ENCODE measurements at places on chromosomes 5 and 9.

DNA sequence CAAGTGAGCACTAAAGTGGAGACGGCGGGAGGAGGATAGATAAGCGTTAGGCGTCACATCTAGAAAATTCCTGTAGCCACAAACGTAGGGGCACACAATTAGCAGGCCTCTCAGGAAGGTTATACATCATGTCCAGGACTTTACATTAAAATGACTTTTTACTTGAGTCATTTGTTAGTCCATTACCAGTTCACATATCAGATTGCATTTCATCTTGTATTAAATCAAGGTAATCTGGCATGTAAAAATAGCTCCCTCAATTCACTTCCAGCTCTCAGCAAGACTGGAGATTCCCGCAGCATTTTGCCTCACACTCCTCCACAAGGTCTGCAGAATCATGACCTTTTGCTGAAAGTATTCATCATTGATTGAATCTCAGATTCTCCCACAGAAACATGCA lies 118.8 kb downstream of the PRDM6 start:
- DNase-seq, result no peak

DNA sequence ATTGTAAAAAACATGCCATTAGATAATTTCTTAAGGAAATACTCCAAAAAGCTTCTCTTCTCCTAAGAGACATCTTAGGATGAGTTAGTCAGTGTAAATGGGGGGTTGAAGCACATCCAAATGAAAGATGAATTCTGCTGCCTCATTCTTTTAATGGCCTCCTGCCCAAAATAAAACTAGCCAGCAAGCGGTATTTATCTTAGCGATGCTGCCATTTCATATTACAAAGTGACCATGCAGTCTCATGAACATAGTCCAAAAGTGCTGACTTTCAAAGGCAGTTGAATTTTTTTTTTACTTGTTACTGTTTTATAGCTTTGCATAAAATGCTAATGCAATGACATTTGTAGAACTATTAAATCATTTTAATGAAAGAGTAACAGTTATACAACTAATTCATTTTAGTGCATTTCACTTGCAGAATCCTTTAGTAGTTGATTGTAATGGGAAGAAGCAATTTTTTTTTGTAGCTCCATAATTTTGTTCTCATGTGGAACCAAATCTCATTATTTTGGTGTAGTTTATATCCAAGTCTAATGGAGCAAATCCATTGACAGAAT lies 151.5 kb downstream of the CAVIN4 start:
- DNase-seq, result no peak

DNA sequence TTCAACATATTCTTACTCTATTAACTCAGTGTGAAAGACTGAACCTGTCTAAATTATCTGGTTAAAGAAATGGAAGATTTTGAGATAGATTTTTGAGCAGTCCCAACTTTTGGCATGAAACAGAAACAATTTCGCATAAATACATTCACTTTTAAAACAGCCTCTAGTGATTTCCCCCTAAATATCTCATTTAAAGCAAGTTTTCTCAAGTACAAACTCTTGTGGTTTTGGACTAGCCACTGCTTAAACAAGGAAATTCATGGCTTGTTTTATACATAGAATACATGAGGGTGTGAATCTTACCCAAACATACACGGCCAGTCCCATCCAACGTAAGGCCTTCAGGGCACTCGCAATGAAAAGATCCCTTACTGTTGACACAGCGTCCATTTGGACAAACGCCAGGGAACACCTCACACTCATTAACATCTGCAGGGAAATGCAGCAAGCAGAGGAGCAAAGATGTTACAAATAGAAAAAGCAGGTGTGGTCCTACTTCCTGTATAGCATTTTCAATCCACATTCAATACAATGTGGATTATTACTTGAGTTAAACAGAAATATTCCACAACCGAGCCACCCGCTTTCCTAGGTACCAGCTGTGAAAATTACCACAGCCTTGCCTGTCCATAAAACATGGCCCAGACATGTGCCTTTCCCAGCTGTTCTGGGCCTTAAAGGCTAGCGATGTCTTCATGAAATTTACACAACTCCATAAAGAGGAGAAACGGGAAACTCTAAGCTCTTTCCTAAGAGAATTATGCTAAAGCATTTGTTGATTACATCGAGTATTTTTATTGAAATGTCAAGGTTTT lies 188.8 kb downstream of the FBN2 start:
- DNase-seq, result no peak

GRCh38 chr5:134004626-134005416 lies at the start of gene VDAC1:
VDAC1 (minus strand) TSS chr5:134004975; CDS start chr5:133993012, 11,963 bp downstream.
- peak; percentile 81 for DNase-seq

- no peak for DNase-seq
Observed at GRCh38 chr5:171606414-171607024, 179.1 kb upstream of the SMIM23 start.

DNA sequence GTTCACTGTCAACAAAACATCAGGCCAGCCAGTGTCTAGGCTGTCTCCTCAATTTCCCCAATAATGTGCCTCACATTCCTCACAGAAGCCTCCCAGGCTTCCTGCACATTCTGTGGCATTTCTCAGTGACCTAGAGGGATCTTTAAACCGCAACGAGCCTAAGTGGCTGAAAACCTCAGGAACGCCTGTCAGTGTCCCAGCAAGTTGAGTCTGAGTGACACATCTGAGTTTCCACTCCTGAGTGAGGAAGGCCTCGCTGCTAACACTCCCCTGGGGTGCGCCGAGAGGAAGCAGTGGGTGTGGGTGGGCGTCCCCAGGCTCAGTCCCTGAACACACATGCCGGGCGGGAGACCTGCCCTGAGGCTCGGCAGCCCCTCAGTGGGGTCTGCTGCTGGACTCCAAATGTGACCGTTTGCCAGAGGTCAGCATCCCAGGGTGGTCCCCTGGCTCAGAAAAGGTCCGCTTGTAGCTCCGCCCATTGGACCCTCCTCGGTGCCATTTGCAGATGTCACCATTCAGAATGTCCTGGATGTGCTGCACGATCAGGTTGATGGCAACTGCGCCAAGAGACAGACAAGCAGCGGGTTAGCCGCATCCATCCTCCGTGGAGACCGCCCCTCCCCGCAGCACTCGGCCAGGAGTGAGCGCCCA lies 6.3 kb downstream of the UCK1 start:
- no peak for DNase-seq

- DNase-seq, result no peak
Observed at GRCh38 chr5:58786035-58786434, 203.2 kb downstream of the RAB3C start.

GRCh38 chr9:131981116-131981776 lies 98.4 kb downstream of the MED27 start:
- no peak for DNase-seq

GRCh38 chr5:92653730-92654461 lies 927.1 kb downstream of the NR2F1-AS1 start:
- DNase-seq, result no peak

DNA sequence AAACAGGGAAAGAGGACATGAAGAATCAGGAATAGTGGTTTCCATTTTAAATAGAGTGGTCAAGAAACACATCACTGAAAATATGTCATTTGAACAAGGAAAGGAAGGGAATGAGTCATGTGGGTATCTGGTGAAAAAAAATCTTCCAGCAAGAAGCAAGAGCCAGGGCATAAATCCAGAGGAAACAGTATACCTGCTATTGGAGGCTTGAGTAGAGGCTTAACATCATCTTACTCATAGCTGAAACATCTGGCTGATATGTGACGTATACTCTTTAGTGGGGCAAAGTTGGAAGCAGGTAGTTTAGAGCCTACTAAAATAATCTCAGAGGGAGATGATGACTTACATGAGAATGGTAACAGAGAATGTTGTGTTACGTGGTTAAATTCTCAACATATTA lies 517.2 kb downstream of the CAAP1 start:
- no peak for DNase-seq

- no peak for DNase-seq
Observed at GRCh38 chr5:123427281-123427680, 4.1 kb upstream of the CEP120 start.

- DNase-seq, result no peak
Observed at GRCh38 chr9:121271368-121272341, 3.7 kb downstream of the GSN start.

GRCh38 chr5:156271569-156271968 lies 55.4 kb upstream of the SGCD start:
- DNase-seq, result no peak

DNA sequence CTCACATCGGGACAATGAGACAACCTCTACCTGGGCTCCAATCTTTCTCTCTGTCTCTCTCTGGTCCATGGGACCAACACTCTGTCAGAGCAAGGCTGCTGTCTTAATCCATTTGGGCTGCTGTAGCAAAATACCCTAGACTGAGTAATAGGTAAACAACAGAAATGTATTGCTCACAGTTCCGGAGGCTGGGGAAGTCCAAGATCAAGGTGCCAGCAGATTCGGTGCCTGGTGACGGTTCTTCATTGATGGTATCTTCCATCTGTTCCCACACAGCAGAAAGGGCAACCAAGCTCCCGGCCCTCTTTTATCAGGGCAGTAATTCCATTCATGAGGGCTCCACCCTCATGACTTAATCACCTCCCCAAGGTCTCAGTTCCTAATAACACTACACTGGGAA lies 61.3 kb upstream of the SPOCK1 start:
- no peak for DNase-seq

GRCh38 chr5:128334010-128334716 lies 203.9 kb downstream of the FBN2 start:
- DNase-seq, result no peak

DNA sequence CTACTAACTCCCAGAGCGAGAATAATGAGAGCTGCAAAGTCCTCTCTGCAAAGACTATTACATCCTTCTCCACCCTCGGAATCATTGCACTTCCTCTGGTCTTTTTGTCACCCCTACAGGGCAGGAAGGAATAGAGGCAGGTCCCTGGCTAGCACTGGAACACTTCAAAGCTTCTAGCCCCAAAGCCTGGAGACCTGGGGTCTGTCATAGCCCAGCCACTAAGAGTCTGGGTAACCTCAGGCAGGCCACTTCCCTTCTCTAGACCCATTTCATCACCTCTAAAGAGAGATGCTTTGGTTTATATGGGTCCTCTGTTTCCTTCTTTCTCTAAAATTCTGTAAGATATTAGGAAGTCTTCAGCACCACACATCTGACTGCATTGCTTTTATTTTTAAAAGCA lies 6.7 kb downstream of the ADRB2 start:
- DNase-seq, result no peak

DNA sequence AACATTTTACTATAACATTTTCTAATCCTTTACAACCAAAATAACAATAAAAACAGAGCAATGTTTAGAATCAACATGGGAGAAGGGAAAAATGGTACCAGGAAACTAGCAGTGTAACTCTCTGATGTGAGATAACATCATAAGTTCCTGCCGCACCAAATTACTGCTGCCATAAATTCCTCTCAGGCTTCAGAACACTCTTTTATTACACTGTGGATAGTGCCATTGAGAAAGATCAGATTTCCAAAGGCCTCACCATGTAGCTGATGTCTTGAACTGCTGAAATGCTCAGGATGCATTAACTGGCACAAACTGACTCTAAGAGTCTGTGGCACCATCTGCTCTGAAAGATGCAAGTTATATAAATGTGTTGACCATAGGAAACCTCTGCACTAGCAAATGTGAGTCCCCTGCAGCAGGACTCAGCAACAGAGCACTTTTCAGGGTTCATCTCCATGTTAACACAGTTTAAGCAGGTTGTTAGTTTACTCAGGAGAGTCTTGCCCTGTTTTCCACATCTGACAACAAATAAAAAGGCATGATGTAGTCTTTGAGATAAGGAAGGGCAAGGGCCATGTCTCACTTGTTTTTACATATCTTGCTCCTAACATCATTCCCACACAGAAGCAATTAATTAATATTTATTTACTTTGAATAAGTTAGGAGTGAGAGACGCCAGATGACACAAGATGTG lies 218.1 kb downstream of the CETN3 start:
- no peak for DNase-seq

DNA sequence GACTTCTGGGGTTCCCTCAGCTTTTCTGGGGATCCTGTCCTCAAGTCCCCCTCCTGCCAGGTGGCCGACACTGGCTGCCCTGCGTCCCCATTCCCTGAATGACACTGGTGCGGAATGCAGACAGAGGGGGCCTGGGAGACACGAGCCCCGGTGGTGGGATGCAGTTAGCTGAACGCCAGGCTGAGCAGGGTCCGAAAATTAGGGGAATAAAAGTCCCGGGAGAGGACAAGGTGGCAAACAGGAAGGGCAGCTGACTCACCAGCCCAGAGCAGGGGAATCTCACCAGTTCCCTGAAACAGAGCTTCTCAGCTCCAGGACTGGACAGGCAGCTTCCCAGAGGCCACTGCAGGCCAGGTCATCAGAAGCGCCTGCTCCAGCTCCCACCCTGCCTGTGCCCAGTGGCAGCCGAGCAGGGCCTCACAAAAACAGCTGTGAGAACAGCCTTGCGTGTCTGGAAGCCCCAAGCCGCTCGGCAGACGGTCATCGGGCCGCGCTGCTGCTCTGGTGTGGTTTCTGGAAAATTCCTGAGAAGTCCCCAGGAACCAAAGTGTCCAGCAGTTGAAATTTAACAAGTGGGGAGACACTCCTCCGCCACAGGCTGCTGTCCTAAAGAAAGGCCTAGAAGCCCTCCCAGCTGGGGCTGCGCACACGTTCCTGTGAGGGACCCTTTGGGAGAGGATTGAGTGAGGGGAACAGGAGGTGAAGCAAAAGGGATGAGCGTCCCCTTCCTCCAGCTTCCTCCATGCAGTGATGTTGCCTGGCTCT lies 47.6 kb upstream of the EXOC3 start:
- no peak for DNase-seq

GRCh38 chr5:149581192-149581861 lies at the start of gene ARHGEF37:
ARHGEF37 (plus strand) TSS chr5:149581498; CDS start chr5:149597770, 16,272 bp downstream.
- peak; percentile 4 for DNase-seq

- DNase-seq, result no peak
Observed at GRCh38 chr9:114288193-114289091, 34.5 kb upstream of the ORM1 start.

- DNase-seq, result no peak
Observed at GRCh38 chr5:68271124-68271523, 55.6 kb downstream of the PIK3R1 start.

DNA sequence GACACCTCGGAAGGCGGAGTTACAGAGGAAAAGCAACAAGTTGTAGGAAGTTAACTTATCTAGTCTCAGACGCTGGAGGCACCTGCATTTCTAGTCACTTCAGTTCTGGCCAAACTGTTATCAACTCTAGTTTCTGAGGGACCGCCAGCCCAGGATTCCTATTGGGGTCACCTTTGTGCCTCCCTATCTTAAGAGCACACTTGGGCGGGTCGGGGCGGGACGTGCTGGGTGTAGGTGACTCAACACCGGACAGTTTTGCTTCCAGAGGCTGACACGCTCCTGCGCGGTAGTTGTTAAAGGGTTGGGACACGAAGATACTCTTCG lies 679 bp upstream of the KDM4C start:
- DNase-seq, result peak; percentile 76

DNA sequence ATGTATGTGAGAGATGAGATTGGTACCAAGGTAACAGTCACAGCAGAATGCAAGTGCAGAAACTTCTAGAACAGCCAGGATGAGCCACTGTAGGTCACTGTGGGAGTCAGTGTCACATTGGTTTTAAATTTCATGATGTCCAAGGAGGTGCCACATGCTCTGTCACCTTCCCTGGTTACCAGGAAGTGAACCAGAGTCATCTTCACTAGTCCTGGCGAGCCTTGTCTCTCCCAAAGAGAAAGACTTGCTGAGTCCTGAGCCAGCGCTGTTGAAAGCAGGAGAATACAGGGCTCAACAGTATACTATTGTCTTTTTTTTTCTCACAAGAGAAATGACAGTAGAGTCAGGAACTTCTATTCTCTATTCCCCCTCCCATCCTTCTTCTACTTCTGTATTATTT lies 615.5 kb downstream of the RAB3C start:
- DNase-seq, result no peak

Measured in CD4-positive, alpha-beta T cell treated with Interleukin-4 for 4 hours (primary cell).